ENCODE measurements at places on chromosomes 12 and 14.

DNA sequence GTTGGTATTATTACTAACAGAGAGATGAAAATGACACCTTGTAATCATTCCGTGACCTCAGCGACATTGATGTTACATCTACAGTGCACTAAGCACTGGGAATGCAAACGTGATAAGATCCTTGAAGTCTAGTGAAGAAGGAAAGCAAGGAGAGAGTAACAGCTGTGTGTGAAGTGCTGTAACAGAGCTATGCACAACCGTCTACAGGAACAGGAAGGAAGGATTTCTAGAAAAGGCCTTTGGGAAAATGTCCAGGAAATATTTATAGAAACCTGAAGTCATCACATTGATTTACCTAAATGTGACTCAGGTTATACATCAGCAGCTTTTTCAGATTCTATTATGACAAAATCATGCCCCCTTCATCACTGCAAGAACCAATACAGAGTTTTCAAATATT, 304.2 kb upstream of the AMIGO2 start:
- no peak for DNase-seq

- DNase-seq, result peak; percentile 37
Measured at GRCh38 chr14:25396128-25396527, 346.2 kb upstream of the STXBP6 start.

- no peak for DNase-seq
Measured at GRCh38 chr14:65351493-65352194, 60.9 kb upstream of the FUT8 start.

DNA sequence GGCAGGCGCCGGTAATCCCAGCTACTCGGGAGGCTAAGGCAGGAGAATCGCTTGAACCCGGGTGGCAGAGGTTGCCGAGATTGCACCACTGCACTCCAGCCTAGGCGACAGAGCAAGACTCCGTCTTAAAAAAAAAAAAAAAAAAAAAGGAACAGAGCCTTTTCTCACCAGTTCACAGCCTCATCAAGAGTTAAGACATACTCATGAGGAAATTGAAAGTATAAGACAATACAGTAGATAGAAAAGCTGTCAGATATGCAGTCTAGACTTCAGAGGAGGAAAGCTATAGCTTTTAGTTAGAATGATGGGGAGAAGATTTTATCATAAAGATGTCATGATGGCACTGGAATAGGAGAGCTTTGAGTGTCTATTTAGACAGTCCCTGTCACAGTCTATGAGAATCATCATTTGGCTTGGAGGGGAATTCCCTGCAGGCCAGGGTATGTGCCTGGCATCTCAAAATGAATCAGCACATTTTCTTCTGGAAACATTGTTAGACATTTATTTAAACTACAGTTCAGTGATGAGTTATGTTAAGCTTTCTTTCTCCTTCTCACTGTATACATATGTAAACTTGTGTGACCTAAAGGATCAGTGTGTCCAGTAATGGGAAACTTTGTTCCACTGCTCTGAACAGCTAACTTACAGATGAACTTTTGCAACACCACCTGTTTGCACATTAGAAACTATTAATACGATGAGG, 2.9 kb upstream of the RAB35 start:
- no peak for DNase-seq

DNA sequence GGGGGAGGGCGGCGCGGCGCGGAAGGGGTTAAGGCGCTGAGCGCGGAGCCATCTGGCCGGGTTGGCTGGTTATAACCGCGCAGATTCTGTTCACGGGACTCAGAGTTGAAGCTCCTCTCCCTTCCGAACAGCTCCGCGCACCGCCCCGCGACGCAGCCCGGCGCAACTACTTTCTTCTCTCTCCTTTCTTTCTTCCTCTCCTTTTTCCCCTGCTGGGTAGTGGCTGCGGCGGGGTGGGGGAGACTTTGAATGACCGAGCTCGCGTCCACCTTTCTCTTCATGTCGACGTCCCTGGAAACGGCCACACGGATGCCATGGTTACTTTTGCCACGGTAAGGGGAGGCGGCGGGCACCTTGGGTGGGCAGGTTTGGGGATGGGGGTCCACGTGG, at the start of gene NTF3:
NTF3 (plus strand) TSS at position 98 of the 390 bp plus-strand sequence; CDS start at position 315, 217 bp downstream.
- DNase-seq, result no peak

DNA sequence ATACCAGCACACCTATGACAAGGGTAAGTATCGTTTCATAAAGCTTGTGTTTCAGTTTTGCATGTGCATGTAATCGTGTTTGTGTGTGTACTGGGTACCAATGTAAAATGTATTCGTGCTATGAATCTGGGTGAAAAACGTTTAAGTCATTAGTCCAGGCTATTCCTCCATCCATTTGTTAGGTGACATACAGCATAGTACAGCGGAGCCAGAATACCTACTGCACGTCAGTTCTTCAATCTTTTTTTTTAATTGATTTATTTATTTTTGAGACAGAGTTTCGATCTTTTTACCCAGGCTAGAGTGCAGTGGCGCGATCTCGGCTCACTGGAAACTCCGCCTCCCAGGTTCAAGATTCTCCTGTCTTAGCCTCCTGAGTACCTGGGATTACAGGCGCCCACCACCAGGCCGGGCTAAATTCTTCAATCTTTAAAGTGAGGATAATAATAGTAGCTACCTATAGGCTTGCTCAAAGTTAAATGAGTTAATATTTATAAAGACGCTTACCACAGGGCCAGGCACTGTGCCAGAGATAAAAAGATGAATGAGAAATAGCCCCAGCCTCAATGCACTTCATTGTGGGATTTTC, 661 bp upstream of the RPS26 start:
- DNase-seq, result no peak

GRCh38 chr14:99529899-99530298, 48.7 kb downstream of the CCNK start:
- no peak for DNase-seq

- no peak for DNase-seq
Measured at GRCh38 chr12:108271951-108272872, 66.9 kb downstream of the CMKLR1 start.

GRCh38 chr12:43964961-43965360, 129.1 kb downstream of the TMEM117 start:
- no peak for DNase-seq

DNA sequence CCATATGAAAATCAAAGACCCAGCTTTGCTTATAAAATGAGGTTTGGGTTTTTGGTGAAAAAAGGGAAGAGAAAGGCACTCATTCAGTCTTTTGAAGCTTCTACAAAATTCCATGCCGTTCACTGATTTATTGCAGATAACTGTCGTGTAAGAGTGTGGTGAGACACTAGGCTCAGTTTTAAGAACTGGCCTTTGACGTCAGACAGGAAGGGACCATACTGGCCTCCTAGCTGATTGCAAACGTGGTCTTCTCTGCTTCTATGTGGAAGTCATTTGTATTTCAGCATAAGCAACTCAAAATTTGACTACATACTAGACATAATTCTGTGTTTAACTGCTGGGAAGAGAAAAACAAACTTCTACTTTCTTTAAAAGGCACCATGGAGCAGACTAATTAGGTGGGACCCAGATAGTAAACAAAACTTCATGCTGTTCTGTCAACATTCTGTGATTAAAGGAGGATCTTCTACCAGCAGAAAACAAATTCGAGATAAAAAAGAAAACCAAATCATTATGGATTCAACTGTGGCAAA, 168.7 kb downstream of the TTC7B start:
- DNase-seq, result peak; percentile 51

DNA sequence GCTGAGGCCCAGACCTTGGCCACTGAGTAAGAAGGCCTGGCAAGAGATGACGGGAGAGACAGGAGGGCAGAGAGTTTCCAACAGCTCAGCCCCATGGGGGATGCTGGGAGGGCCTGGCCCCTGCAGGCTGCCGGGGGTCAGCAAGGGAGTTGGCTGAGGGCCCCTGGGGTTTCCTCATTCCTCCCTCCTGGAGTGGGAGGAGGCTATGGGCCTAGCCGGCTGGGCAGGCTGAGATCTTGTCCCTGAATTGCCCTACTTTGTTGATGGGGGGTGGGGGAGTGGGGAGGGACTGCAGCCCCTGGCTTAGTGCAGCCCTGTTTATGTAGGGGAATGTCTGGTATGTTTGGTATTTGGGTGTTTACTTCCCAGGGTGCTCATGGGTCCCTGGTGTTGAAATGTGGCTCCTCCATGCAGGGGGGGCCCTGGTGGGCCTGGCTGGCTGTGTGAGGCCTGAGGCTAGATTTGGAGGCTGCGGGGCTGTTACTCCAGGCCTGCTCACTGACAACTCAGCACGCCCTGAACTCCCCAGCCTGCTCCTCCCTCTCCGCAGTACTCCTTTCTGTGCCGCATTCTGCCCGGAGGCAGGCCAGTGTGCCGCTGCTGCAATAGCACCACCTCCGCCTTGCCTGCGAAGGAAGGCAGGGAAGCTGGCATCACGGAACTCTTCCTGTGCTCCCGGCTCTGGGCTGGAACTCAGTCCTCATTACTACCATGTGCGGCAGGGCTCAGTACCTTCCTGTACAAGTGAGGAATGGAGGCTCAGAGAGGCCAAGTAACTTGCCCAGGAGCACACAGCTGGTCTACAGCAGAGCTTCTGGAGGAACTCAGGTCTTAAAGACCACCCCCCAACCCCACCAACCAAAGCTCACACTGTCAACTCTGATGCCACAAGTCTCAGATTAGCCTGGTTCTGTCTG, 25.3 kb downstream of the JDP2 start:
- DNase-seq, result no peak

DNA sequence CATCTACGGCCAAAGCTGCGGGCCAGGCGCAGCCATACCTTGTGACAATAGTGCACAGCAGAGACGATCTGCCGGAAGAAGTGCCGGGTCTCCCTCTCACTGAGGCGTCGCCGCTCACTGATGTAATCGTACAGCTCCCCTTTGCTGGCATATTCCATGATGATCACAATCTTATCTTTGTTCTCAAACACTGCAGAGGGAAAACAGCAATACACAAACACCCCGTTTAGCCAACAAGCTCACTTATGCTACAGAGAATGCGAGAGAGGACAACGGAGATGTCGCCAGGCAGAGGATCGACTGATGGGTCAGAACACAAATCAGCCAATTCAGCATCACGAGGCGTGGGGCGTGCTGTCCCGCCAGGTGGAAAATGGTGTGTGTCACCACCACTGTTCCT, 52.1 kb downstream of the NUAK1 start:
- DNase-seq, result no peak

- DNase-seq, result no peak
Measured at GRCh38 chr12:100904270-100904669, 109.7 kb downstream of the ANO4 start.

DNA sequence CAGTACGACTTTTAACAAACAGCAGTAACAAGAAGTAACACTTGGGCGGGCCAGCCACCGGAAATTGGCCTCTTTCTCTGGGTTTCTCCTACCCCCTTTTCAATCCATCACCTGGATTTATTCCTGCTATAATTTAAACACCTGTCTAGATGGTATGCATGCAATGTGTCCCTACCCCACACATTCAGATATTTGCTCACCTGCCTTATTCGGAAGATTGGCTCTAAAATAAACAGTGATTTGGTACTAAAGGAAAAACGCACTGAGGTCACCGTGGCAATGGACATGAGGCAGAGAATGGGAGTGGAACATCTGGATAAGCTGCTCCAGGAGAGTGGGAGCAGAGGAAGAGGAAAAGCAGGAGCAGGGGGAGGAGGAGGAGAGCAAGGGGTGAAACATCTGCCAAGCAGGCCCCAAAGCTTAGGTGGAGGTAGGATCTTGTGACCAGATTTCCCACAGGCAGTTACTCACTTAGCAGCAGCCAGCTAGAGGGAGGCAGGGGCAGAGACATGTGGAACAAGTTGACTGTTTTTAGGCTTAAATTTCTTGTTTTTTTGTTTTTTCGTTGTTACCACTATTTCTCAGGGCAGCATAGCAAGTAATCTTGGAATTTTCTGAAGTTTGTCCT, 150.9 kb downstream of the TTLL5 start:
- DNase-seq, result no peak

DNA sequence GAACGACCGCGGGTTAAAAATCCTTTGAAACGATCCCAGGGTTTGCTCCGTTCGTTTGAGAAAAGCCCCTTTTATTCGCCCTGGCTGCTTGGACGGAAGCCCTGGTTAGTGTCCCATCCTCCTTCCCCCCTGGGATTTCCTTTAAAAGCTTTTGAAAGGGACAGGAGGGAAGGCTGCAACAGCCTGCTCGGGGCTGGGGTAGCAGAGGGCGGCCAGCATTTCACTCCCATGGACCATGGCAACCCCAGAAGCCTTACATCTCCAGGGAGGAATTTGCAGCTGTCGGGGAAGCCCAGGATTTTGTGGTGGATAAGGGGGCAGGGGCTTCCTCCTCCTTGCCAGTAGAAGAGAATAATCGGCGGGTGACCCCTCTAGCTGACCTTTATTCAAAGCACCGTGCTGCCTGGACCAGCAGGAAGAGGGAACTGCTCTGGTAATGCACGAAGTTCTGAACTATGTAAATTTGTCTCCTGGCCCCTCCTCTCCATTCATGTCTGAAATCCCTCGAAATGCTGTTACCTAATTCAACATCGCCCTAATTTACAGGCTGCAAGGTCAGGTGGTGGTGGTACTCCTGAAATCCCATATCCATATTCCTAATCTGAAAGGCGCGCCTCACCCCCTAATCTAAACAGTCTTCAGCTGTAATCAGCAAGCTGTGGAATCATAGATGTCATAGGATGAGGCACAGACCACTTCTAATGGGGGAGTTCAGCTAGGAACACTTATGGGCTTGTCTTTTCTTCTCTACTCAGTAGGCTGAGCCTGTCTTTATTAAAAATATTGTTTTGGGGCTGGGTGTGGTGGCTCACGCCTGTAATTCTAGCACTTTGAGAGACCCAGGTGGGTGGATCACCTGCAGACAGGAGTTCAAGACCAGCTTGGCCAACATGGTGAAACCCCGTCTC, 1.0 kb upstream of the CLIP1 start:
- DNase-seq, result peak; percentile 37

- no peak for DNase-seq
Measured at GRCh38 chr14:47959740-47960139, 284.3 kb upstream of the MDGA2 start.

DNA sequence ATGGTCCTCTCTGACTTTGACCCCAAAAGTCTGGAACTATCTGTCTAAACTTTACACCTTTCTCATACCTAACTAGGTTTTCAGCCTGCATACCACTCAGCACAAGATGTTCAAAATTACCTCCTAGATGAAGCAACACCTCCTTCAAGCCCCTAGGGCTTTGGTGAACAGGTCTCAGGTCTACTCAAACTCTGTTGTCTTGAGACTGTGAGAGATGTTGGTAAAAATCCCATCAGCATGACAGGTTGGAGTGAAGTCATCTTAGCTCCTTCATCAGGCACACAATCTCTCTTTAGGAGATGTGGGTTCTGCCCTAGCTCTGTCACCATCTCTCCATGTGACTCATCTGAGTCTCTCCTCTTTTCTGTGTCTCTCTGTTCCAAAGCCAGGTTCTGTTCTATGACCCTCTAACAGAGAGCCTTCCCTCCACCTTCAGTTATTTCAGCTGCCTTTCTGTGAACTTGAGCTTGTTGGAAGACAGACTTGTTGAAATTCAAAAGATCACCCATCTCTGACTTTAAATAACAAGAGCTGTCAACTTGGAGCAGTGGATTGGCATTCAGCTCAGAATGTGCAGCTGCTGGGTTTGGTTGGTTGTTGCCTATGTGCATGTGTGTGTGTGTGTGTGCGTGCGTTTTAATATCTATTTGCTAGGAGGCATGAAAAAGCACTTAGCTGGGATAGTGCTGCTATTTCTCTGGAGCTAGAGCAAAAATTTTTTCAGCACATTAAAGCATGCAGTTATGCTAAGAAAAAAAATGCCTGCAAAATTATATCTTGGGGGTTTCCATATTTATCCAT, 130.7 kb downstream of the CRACR2A start:
- DNase-seq, result no peak

Measured in hematopoietic multipotent progenitor cell treated with erythropoietin and hydrocortisone succinate and interleukin-3 and kit ligand, for 6 days (in vitro differentiated cells).